ENCODE measurements at places on chromosomes 1 and 21.

DNA sequence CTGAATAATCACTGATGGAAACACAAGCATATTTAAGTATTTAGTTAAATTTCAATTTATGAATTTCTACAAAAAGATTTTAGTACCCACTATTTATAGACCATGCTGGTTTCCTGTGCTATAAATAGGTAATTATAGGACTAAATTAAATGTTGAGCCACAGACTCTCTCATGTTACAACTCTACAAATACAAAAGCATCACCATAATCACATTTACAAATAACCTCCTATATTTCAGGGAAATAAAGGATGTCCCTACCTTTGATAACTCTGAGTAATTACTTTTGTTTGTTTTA, 32.6 kb upstream of the CCDC190 start:
- no peak for DNase-seq
- peaks cover 2% of the 10 kb centered on the region for H3K27me3 ChIP-seq
- H3K4me3 ChIP-seq = no peak overlapping the region
- no peaks in the 10 kb centered on the region for H3K4me1 ChIP-seq

GRCh38 chr1:219478811-219479210, 134.1 kb downstream of the ZC3H11B start:
- no peak overlapping the region for H3K4me3 ChIP-seq
- no peak for DNase-seq
- H3K27me3 ChIP-seq = no peaks in the 10 kb centered on the region
- no peaks in the 10 kb centered on the region for H3K4me1 ChIP-seq
- H3K27ac ChIP-seq = no peak overlapping the region

DNA sequence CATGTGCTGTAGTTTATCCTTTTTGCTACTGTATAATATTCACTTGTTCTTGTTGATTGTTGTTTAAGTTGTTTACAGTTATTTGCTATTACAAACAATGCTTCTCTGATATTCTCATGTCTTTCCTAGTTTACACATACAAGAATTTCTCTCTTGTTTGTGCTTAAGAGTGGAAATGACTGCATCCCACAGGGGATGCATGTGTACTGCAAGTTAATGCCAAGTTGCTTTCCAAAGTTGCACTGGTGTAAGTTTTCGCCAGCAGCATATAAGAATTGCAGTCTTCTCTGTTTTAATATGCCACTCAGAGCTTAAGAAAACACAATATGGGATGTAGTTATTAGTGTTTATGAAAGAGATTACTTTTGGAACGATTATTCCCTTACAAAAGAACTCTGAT, 97.7 kb downstream of the NEK7 start:
- no peak for DNase-seq
- no peak overlapping the region for H3K27ac ChIP-seq
- H3K4me3 ChIP-seq = no peak overlapping the region

DNA sequence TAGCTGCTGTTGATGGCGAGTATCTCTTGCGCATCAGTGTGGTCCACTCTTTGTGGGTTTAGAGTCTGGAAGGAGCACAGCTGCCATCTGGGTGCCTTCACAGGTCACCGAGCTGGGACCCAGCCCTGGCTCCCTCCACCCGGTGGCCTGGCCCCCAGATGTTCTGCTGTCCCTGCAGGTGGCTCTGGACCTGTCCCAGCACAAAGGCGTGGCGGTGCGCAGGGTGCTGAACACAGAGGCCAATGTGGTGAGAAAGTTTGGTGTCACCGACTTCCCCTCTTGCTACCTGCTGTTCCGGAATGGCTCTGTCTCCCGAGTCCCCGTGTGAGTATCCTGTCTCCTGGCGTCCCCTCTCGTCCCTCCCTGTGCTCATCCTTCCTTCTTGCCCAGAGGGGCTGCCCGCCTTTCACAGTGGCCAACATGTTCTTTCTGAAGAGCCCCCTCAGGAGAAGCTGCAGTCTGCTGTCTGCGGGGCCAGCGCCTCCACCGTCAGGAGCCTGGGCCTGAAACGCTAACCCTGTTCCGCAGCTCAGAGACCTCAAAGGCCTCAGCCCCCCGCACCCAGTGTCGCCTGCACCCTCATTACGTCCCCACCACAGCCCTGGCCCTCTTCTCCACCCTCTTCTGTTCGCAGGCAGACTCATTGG, 27.4 kb downstream of the QSOX1 start:
- no peak for DNase-seq
- no peaks in the 10 kb centered on the region for H3K27me3 ChIP-seq
- no peaks in the 10 kb centered on the region for H3K36me3 ChIP-seq
- H3K4me3 ChIP-seq = no peak overlapping the region
- H3K4me1 ChIP-seq = no peaks in the 10 kb centered on the region
- H3K27ac ChIP-seq = no peak overlapping the region

- no peak overlapping the region for H3K27ac ChIP-seq
- no peak for DNase-seq
- H3K4me1 ChIP-seq = no peaks in the 10 kb centered on the region
- no peak overlapping the region for H3K4me3 ChIP-seq
- no peaks in the 10 kb centered on the region for H3K36me3 ChIP-seq
These were observed 461.5 kb upstream of the PROX1 start for GRCh38 chr1:213526306-213526705.

DNA sequence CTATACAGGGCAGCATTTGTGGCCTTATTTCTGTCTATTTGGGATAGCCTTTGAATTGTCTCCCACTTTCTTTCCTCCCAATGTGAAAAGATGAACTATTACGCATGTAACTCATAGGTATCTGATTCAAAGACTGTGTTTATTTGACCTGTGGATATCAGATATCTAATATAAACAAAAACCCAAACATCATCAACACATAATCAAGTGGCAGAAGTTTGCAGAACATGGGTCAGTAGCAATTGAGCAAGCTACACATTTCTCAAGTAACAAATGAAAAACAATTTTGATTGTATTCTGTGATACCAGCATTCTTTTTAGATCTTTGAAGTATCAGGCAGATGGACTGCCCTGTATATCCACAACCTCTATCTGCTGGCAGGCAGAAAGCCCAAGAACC, 490.5 kb upstream of the ADGRL2 start:
- H3K4me1 ChIP-seq = no peaks in the 10 kb centered on the region
- H3K27me3 ChIP-seq = no peaks in the 10 kb centered on the region
- no peak overlapping the region for H3K4me3 ChIP-seq
- no peak overlapping the region for H3K27ac ChIP-seq

- no peaks in the 10 kb centered on the region for H3K27me3 ChIP-seq
- no peak overlapping the region for H3K27ac ChIP-seq
- no peak overlapping the region for H3K4me3 ChIP-seq
- no peak for DNase-seq
These were observed 58.1 kb downstream of the RPAP2 start for GRCh38 chr1:92356956-92357355.

GRCh38 chr1:164971921-164972415, 384.5 kb downstream of the LMX1A start:
- H3K4me1 ChIP-seq = no peaks in the 10 kb centered on the region
- H3K27ac ChIP-seq = no peak overlapping the region
- no peak overlapping the region for H3K4me3 ChIP-seq
- DNase-seq = no peak

DNA sequence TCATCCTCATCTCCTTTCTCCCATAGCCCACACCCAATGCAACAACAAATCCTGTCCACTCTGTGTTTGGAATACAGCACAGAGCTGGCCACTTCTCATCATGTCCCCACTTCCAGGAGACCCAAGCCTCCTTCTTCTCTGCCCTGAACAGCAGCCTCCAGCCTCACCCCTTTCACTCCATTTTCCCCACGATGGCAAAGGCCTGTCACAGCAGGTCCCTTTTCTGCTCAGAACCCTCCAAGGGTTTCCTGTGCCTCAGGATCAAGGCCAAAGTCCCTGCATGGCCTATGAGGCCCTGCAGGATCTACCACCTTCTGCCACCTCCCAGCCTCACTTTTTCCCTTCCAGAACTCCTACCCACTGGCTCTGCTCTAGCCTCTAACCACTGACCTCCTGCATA, 78.5 kb downstream of the CSMD2 start:
- H3K27me3 ChIP-seq = peaks cover under 1% of the 10 kb centered on the region
- no peak overlapping the region for H3K4me3 ChIP-seq
- no peak overlapping the region for H3K27ac ChIP-seq
- no peaks in the 10 kb centered on the region for H3K36me3 ChIP-seq

GRCh38 chr1:210557426-210558077, 228.8 kb downstream of the HHAT start:
- H3K36me3 ChIP-seq = no peaks in the 10 kb centered on the region
- H3K27ac ChIP-seq = no peak overlapping the region
- H3K4me3 ChIP-seq = no peak overlapping the region
- H3K27me3 ChIP-seq = no peaks in the 10 kb centered on the region

DNA sequence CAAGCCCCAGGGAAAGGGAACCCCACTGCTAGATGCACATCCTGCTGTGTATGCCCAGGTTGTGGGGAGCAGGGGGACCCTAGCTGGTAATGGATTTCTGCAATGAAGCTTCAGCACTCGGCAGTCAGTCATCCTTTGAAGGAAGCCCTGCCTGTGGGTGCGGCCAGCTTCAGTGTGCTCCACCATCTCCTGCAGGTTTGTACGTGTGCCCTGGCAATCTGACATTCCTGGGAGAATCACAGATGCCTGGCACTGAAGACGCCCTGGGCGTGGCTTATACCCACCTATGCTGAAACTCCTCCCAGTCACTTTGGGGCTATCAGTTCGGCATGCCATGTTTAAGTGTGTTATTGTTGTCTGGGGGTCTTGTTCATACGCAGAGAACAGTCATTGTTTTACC, 6.8 kb downstream of the SPRR5 start:
- H3K4me1 ChIP-seq = no peaks in the 10 kb centered on the region
- no peaks in the 10 kb centered on the region for H3K36me3 ChIP-seq
- no peak for DNase-seq
- no peak overlapping the region for H3K27ac ChIP-seq
- H3K27me3 ChIP-seq = peaks cover 2% of the 10 kb centered on the region

Data from Panc1 (cell line).